ENCODE measurements at places on chromosomes 5 and 9.

GRCh38 chr5:108560581-108560980 lies 178.7 kb upstream of the FBXL17 start:
- no peak for DNase-seq

GRCh38 chr5:168005093-168005492 lies 286.4 kb upstream of the WWC1 start:
- no peak for DNase-seq

DNA sequence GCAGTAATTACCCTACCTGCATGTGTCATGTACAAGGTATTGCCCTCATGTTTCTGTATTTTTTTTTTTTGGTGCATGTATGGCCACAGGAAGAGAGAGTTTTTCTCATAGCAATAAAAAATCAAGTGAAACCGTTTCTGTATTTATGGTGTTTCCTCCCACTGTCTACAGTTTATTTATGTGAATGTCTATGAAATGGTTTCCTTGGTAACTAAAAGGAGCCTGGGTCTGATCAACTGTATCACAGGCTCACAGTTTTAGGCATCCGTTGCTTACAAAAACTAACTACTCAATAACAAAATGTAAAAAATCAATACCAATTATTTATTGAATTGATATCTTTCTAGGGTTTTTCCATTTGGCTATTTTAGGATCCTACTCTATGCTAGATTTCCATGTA lies 464.4 kb downstream of the TAF11L14 start:
- DNase-seq = no peak

DNA sequence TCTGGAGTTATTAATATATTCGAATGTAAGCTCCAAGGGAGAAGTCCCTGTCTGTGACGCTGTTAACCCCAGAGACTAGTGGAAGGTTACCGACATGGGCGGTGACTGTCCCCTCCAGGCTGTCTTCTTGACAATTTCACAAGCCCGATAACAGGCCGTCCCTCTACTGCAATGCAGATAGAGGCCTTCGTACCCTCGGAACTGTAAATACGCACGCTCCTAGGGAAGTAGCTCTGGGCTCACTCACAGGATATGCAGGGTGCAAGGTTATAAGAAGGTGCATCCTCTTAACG lies 680 bp upstream of the RFK start:
- DNase-seq = no peak
